Upper lobe of right lung (tissue), 1 donor: ENCODE measurements at places on chromosomes 5 and 9. TPM values are rescaled to one million over a fixed set of nuclear protein-coding genes. Genes with fewer than 3 reads are reported as not detected.

The GABRP gene
- not detected for total RNA-seq

The PCDHAC1 gene
- total RNA-seq = 3.7 TPM

The SERINC5 gene
- 60.4 TPM for total RNA-seq

The LURAP1L gene
- total RNA-seq = 32.3 TPM

The GADD45G gene
- total RNA-seq = 19.8 TPM

The WDR31 gene
- 2.6 TPM for total RNA-seq

The MVB12B gene
- total RNA-seq = 47.5 TPM

The CSF2 gene
- 7.1 TPM for total RNA-seq

The SPATA31A7 gene
- not detected for total RNA-seq

The UGT3A1 gene
- total RNA-seq = not detected

The FREM1 gene
- total RNA-seq = 7.0 TPM
